ENCODE measurements at places on chromosomes 7 and 10. TPM values are rescaled to one million over a fixed set of nuclear protein-coding genes. Genes with fewer than 3 reads are reported as not detected.
A peak's percentile ranks its signal among the peaks of the same experiment; 100 is the strongest.

DNA sequence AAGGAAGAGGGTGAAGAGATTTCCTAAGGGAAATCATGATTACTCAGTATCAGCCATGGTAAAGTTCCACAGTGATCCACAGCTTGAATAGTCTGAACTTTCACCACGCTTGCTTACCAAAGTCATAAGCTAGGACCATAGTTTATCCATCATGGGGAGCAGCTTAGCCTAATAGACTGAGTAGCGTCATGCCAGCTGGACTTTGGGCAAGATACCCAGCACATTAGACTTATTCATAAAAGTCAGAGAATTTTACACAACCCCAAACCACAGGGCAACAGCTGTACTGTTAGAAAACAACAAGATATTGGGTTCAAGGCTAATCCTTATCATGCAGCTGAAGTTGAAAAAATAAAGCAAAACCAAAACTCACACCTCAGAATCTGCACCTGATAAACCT is 491.0 kb downstream of the XPNPEP1 start:
- no peak for DNase-seq

DNA sequence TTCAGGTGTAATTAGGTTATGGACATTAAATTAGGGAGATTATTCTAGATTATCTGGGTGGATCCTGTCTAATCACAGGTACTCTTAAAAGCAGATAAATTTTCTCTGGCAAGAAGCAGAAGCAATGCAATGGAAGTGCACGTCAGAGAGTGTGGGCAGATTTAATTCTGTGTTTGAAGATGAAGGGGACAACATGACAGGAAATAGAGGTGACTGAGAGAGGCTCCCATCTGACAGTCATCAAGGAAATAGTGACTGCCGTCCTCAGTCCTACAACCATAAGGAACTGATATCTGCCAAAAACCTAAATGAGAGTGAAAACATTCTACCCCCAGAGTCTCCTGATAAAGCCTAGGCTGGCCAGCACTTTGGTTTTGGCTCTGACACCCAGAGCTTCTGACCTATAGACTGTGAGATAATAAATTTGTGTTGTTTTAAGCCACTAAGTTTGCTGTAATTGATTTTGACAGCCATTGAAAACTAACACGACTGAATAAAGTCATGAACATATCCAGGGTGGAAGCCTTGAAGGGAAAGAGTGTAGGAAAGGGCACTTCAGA is 30.5 kb upstream of the DDX50 start:
- DNase-seq, result no peak

DNA sequence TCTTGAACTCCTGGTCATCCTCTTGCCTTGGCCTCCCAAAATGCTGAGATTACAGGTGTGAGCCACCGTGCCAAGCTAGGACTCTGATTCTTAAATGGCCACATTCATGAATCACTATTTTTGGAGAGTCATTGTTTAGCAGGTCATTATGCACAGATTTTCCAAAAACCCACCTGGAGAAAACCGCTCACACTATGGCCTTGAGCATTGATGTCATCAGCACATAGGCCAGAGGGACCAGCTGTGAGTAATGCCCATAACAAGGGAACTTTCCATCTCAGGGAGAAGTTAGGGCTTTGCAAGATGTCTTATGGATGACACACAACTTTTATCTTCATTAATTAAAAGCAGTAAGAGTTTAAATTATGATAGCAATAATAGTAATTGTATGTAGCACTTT is 86.4 kb upstream of the KIF5B start:
- DNase-seq, result no peak

DNA sequence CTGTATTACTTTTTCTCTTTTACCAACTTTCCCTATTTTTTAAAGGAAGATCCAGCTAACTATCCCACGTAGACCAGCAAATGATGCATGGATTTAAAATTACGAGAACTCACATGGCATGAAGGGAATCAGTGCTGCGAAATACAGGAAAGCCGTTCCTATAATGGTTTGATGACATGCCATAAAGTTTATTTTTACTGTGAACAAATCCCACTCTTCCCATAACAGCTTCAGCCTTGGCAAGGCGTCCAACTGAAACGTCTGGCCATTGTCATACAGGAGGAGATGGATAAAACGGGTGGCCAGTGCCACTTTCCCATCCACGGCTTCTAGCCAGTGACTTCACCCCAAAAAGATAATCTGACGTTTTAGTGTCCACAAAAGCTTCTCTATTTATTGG is 106.2 kb upstream of the DDC start:
- no peak for DNase-seq

- DNase-seq, result no peak
Observed at GRCh38 chr7:137882806-137883205, 36.0 kb upstream of the DGKI start.

GRCh38 chr10:69089638-69090599 is 2.0 kb downstream of the SRGN start:
- no peak for DNase-seq

GRCh38 chr10:108039821-108040584 is 875.5 kb upstream of the SORCS1 start:
- no peak for DNase-seq

DNA sequence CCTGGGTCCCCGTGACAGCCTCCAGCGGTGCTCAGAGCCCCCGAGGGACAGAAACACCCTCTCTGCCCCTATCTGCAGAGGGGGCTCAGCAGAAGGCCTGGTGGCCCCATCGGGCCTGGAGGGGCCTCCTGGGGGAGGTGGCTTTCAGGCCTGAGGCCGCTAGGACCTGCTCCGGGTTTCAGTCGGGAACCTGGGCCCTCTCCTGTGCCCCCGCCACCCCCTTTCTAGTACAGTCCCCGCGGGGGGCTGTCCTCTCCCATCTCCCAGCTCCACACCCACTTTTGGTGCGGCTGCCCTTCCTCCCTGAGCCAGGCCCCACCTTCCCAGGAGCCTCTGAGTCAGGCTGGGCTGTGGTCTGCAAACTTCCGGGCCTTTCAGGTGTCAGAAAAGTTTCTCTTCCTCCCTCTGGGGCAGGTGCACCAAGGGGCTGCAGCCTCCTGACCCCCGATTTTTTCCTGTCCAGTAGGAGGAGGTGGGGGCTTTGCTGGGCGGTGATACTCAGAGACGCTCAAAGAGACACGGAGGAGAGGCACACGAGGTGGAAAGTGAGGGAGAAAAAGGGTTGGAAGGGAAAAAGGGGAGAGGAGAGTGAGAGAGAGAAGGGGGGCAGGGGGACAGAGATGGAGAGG is 692 bp downstream of the CARD11 start:
- no peak for DNase-seq

DNA sequence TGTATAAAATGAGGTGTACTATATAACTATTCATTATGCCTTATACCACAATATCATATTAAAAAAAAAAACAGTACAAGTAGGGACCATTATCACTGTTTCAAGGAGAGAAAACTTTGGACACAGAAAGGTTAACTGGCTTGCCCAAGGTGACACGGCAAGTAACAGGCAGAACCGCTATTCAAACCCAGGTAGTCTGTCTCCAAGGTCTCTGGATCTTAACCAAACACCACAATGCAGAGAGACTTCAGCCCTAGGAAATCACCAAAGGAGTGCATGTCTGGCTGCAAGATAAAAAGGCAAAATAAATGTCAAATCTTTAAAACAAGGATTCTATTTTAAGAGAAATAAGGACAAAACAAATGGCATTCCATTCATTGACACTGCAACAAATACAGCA is 56.3 kb downstream of the CADPS2 start:
- no peak for DNase-seq

DNA sequence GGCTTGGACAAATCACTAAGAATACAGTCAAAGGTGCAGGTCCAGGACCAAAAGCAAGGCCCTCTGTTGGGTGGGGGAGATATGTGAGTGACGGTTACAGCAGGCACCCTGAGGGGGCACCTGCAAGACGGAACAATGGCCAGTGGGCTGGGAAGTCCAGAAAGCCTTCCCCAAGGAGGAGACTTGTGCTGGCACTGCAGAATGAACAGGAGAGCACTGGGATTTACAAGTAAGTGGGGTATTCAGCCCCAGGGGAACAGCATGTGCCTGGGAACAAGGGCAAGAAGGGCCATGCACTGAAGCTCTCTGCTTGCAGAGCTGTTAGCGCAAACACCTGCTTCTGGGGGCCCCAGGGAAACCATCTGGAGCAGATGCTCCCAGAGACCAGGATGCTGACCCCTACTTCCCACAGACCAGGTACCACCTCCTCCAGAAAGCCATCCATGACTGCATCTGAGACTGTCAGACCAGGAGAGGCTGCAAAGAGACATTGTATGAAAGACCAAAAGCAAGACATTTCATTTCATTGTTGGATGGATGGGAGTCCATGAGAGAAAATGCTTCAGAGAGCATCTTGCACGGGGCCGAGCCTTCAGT is 24.6 kb upstream of the ZMIZ1 start:
- no peak for DNase-seq

PGAM2 gene
- 1.5 TPM for polyA plus RNA-seq

PTF1A gene
- polyA plus RNA-seq, result not detected

DNA sequence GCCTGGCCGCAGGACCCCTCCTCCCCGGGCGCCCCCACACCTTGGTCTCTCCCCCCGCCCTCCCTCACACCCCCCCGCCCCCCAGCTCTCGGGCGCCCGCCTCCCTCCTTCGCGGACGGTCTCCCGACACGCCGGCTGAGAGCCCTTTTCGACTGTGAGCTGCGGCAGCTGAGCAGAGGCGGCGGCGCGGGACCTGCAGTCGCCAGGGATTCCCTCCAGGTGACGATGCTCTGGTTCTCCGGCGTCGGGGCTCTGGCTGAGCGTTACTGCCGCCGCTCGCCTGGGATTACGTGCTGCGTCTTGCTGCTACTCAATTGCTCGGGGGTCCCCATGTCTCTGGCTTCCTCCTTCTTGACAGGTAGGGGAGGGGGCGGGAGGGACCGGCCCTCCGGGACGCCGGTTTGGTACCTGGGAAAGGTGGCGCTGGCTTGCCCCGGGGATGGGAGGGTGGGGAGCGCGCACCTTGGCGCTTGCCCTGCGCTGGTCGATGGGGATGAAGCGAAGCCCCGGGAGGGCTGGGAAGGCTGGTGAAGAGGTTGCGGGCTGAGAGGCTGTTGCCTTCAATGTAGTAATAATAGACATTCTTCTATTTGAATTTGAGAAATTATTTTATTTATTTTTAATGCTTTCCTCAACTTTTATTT is at the start of gene BMPER:
Gene BMPER, plus strand, starts transcription at position 151 of the 644 bp plus-strand sequence. Its CDS starts 75 bp downstream, at position 226.
- DNase-seq, result peak; percentile 79

- DNase-seq, result peak; percentile 84
Observed at GRCh38 chr10:79066411-79067240, 2.1 kb upstream of the ZMIZ1 start.

KEL gene
- polyA plus RNA-seq, result 0.05 TPM

ZSCAN21 gene
- polyA plus RNA-seq, result 17.5 TPM

SLK gene
- 4.0 TPM for polyA plus RNA-seq

DNA sequence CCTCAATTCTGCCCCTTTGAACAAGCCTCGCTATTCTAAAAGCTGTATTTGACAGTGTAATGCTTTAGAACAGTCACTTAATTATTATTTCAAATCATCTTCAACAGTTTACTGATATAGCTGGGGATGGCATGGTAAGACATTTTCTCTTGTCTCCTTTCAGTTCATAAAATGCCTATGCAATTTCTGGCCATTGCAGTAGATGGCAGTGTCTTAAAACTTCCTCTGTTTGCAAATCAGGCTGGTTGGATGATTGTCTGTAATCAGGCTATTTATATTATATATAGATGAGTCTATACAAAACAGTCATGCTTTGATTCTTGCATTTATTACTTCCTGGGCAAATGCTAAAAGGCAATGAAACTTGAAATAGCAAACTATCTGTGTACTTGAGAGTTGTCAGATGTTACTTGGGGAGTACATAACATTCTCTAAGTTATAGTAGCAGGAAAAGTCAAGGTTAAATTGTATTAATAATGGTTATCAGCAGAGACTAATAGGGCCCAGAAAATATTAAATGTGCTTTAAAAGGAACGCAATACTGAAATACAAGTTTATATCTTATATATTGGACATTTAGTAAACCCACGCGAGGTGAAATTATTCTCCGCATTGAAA is 55.5 kb upstream of the LHFPL3 start:
- DNase-seq, result peak; percentile 41

DNA sequence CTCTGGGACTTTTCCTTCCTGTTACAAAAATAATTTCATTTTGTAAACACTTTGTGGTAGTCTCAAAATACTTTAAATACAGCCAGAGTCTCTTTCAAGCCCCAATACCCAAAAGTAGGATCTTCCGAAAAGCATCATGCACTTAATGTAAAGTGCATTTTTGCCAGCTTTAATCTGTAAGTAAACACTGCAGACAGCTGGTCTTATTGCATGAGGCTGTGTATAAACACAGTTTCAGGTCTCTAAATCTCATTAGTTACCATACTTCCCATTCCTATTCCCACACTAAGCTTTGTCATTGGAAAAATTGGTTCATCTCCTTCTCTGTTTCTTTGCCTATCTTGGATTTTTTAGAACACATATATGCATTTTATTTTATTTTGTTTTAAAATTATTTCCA is 87.6 kb upstream of the GNAI1 start:
- DNase-seq, result no peak

DNA sequence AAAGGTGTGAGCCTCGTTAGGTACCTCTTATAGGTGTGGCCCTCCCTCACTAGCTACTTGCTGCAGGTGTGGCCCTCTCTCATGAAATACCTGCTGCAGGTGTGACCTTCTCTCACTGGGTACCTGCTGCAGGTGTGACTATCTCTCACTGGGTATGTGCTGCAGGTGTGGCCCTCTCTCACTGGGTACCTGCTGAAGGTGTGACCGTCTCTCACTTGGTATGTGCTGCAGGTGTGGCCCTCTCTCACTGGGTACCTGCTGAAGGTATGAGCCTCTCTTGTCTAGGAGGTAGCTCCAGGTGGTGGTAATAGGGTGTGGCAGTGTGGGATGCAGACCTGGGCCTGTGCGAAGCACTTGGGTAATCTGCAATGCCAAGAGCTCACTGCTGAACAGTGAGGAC is 170.7 kb upstream of the PLPP4 start:
- DNase-seq, result no peak

CCL26 gene
- polyA plus RNA-seq, result not detected

- DNase-seq, result no peak
Observed at GRCh38 chr10:118116715-118117449, 70.1 kb upstream of the RAB11FIP2 start.

FBXL13 gene
- 1.1 TPM for polyA plus RNA-seq
